Ureter (tissue), 1 donor: ENCODE measurements at places on chromosomes 11 and 22.
A peak's percentile ranks its signal among the peaks of the same experiment; 100 is the strongest.

DNA sequence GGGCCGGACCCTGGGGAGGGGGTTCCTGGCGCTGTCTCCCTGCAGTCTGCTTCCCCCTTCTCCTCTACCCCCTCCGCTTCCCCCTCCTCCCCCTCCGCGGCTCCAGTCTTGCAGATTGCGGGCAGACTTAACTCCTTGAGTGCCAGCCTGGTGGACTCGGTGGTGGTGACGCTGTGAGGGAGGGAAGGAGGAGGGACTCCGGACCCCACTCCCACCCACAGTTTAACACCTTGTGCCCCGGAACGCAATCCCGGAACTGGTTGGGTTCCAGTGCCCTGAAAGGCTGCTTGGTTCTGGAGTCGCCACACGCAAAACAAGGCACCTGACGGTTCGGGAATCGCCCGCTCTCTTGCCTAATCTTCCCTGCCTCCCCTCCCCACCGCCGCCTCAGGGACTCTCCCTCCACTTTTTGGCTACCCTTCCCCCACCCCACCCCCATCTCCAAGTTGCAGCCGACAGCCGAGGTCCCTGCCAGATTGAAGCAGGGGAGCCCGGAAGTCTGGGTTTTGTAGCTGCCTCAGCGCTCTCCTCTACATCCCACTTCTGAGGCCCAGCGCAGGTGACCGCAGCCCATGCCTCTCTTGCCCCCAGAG is 3.9 kb upstream of the BCL9L start:
- peak; percentile 93 for DNase-seq

- DNase-seq: no peak
Measured at GRCh38 chr22:24271386-24271854, 789 bp downstream of the SPECC1L start.

DNA sequence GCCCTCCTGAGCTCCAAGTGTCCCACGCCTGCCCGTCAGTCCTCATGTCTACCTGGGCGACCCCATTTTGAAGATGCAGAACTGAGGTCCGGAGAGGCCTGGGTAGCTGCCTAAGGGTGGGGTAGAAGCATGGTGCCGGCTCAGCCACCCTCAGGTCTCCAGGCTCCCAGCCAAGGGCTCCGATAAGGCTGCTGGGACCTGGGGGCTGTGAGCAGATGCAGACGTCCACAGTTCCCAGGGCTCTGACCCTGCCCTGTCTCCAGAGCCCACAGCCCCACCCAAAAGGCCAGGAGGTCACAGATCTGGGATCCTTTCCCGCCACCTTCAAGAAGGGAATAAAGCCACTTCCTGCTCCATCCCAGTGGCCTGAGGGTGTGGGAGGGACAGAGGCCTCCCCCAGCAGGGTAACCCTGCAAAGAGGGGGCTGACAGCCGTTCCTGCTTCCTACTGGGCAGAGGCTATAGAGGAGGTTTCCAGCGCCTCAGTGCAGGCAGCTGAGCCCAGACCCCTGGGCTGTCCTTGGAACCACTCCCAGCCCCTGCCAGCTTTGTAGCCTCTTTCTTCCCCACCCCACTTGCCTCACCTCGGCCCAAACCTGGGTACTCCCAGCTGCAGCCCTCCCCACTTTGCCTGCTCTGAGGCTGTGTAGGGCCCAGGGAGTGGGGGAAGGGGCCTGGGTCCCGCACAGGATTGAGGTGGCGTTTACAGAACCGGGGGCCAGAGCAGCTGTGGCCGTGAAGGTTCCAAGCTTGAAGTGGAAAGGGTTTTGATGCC is 85.5 kb downstream of the CDKN1C start:
- peak; percentile 40 for DNase-seq

GRCh38 chr22:39244136-39244495 is 666 bp downstream of the PDGFB start:
- no peak for DNase-seq

- DNase-seq: no peak
Measured at GRCh38 chr11:111107501-111107900, 138.0 kb upstream of the POU2AF2 start.

DNA sequence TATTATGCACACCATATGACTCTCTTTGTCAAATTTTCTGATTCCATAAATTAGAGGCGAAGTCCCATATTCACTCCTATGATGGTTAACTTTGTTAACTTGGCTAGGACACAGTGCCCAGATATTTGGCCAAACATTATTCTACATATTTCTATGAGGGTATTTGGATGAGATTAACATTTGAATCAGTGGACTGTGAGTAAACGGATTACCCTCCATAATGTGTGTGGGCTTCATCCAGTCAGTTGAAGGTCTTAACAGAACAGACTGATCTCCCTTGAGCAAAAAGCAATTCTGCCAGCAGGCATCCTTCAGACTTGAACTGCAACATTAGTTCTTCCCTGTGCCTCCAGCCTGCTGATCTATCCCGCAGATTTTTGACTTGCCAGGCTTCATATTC is 69.9 kb downstream of the FZD4 start:
- no peak for DNase-seq

GRCh38 chr11:102111787-102112508 is 1.7 kb downstream of the YAP1 start:
- DNase-seq: no peak

- DNase-seq: no peak
Measured at GRCh38 chr22:43592476-43592875, 180.7 kb downstream of the MPPED1 start.

- DNase-seq: no peak
Measured at GRCh38 chr11:2555336-2555735, 110.5 kb downstream of the KCNQ1 start.

- DNase-seq: no peak
Measured at GRCh38 chr11:114914231-114915005, 236.1 kb downstream of the NXPE2 start.

DNA sequence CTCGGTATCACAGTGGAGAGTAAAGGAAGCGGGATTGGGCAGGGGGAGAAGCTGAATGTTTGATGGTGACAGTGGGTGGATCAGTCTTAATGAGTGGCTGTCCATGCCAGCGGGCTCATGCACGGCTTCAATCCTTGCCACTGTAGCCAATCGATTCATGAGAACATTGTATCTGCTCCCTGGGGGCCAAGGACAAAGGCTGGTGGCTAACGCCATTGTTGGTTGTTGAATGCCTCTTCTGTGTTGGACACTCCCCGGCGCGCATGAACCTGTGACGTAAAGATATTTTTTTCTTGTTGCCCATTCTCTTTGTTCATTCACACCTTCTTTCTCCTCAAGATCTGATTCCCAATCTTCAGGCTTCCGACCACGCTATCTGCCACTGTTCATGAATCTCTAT is 20.9 kb upstream of the ATXN10 start:
- DNase-seq: no peak

GRCh38 chr22:32776802-32777201 is 24.7 kb upstream of the TIMP3 start:
- DNase-seq: no peak

GRCh38 chr11:1727096-1727690 is 23.2 kb downstream of the IFITM10 start:
- peak; percentile 29 for DNase-seq

DNA sequence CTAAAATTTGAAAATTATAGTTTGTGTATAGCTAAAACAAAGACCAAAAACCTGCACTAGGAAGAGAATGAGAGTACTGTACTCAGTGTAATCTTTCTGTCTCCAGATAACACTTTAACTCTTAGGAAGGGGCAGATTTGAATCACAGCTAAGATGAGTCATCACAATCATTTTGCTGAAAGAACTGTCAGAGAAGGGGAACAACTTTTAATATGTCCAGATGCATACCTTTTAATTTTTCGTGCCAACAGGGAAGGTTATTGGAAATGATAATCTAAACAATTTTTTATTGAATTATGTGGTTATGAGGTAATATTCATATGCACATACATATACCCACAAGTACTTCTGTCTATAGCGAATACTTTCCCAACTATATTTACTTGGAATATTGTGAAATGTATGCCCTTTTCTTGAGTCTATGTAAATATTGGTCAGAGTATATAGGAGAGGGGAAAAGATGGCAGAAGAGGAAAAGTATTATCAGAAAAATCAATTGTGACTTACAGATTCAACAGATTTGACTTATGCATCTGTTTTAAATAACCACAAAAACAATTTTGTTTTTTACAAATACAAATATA is 51.1 kb upstream of the MUC15 start:
- no peak for DNase-seq

DNA sequence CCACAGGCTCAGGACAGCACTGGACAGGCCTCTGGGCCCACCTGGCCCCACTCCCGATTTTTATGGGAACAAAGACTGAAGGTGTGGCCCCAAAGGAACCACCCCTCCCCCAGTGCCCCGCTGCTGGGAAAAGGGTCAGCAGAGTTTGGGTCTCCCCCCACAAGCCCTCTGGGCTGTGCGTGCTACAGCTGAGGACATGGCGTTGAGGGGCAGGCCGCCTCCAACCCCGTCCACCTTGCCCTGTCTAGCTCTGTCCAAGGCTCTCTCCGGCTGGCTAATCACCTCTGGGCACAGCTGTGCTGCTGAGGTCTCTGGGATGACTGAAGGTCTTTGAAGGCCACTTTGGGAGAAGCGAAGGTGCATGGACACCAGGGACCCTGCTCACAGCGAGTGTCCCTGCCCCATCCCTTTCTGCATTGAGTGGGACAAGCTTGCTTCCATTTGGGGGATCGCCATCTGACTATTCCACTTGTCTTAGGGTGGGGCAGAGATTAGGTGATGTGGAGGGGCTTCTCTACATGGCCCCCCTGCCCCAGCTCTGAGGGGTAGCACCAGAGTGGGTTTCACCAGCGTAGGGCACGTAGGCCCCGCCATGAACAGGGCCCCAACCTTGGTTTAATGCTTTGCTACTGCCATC is 6.5 kb downstream of the ASCL2 start:
- DNase-seq: no peak

DNA sequence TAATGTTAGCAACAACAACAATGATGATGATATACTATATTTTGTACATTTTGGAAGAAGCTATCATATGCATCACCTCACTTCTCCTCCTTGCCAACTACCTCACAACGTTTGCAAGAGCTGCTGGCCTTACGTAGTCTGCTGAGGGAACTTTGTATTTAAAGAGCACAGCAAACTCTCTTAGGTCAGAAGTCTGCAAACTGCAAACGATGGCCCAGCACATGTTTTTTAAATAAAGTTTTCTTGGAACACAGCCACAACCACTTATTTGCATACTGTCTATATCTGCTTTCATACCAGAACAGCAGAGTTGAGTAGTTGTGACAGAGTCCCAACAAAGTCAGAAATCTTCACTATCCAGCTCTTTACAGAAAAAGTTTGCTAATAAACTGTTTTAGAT is 261.7 kb downstream of the TENM4 start:
- no peak for DNase-seq

GRCh38 chr22:42925598-42925997 is 68.5 kb upstream of the ARFGAP3 start:
- DNase-seq: no peak

DNA sequence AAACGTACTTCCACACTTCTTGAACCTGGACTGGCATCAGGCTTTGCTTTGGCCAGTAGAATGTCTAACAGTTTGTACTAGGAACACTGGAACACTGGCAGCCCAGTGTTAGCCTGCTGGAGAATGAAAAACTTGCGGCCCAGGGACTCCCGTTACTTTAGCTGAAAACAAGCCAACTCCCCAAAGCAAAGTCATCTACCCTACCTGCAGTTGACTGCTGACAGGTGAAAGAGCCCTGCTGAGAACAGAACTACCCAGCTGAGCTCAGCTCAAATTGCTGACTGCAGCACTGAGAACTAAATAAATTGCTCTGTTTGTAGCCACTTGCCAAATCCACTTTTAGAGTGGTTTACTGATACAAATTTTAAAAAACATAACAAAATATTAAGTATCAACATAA is 342.5 kb downstream of the LRRC4C start:
- no peak for DNase-seq

- DNase-seq: no peak
Measured at GRCh38 chr22:30079952-30080533, at the start of gene HORMAD2. Gene HORMAD2, plus strand, starts transcription at chr22:30080464. Its CDS starts 13,489 bp downstream, at chr22:30093953.

DNA sequence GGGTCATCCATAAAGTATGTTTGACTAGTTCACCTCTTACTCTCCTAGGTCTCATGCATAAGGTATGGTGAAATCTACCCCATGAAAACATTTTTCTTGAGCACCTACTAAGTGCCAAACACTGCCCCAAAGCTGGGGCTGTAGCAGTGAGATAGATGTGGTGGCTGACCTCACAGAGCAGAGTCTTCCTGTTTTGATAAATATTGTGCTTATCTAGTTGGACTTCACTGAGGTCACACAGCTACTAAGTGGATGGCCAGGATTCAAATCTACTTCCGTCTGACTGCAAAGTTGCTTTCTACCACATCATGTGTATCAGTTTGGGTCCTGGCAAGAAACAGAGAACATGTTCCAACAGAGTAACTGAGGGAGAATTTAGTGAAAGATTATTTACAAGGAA is 6.4 kb upstream of the HTATIP2 start:
- DNase-seq: no peak

DNA sequence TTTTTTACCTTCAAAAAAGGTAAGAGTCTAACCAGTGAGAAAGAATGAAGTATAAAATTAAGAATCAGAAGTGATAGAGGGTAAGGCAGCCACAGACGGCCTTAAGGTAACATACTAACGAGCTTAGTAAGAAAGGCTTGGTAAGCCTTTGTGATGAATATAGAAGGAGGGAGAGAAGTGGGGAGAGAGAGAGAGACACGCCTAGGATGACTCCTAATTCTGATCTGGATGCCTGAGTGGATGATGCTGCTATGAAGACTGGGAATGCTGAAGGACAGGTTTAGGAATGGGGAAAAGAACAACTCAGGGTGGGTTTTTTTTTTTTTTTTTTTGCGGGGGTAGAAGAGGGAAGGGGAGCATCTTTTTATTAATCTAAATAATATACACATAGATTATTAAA is 4.8 kb downstream of the FBXO3 start:
- no peak for DNase-seq

GRCh38 chr22:26463101-26463661 is 20.4 kb downstream of the HPS4 start:
- no peak for DNase-seq

- DNase-seq: peak; percentile 75
Measured at GRCh38 chr11:12066799-12067508, 43.4 kb upstream of the MICAL2 start.

DNA sequence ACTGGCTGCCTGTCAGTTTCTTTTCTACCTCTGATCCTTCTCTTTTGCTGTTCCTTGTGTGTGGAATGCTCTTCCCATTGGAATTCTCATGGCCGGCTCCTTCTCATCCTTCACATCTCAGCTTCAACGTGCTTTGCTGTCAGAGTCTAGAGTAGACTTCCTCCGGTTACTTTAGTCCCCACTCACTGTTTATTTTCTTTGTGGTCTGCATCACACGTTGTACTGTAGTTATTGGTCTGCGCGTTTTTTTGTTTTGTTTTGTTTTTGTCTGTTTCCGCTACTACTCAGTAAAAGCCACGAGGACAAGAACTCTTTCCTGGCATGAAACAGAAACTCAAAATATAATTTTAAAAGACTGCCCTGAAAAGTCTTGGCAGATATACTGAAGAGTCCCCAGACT is 121.3 kb upstream of the SEZ6L start:
- DNase-seq: no peak

GRCh38 chr11:125263268-125263790 is 98.8 kb downstream of the PKNOX2 start:
- DNase-seq: peak; percentile 64

- no peak for DNase-seq
Measured at GRCh38 chr11:106409222-106409621, 331.8 kb downstream of the AASDHPPT start.
